ENCODE measurements at places on chromosomes 16 and 17.

- no peak for DNase-seq
Measured at GRCh38 chr17:54368906-54369305, 531.7 kb upstream of the TOM1L1 start.

DNA sequence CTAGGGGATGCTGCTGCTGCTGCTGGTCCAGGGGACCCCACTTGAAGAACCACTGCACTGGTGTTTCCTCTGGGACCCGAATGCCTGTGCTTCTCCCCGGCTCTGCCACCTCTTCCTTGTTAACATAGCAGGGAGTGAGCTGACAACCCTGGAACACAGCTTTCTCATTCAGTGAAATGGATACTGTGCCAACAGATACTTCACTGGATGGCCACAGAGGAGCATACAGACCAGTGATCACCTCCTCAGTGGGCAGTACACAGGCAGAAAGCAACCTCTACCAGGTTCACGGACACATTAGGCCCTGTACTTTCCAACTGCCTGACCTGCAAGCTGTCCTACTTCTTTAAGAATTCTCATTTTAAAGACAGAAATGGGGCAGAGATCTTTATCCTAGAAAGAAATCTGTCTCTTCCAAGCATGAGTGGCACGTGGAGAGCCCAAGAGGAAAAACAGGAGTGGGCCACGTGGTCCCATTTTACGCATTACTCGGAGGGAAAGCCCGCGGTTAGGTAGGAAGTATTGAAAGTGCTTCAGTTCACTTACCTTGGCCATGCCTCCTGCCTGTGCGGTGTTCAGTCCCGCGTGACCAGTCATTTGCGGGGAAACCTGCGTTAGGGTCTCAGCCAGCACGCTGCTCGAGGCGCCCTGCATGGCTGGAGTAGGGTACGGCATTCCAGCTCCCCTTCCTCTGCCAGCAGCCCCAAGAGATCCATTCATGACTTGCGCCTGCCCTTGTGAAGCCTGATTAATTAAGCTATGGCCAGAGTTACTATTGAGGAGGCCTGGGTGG lies 30.6 kb downstream of the CREBBP start:
- DNase-seq, result no peak

GRCh38 chr17:40327244-40327729 lies 18.3 kb downstream of the RARA start:
- no peak for DNase-seq

DNA sequence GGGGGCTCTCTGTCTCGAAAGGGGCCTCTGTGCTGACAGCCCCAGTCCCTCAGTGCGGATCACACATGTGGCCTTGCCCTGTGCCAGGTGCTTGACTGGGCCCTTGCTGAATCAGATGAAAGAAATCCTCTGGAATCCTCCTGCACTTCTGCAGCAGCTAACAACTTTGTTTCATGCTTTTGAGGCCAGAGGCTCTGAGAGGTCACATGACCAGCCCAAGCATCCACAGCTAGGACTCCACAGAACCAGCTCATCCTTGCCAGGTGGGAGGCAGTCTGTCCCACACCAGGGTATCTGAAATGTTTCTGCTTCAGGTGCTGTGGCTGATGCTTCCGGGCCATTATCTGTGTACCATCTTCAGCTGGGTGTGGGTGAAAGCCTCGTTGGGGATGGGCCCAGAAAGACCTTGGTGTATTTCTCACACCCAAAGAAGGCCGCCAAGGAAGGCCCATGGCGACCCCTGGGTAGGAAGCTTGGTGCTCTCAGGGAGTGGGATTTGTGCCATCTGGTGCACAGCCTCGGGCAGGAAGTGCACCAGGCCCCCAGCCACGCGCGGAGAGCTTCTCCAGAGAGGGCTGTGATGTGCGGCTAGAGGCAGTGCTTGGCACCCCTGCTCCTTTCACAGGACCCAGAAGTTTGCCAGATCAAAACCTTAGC lies 143.8 kb downstream of the CLEC16A start:
- DNase-seq, result no peak

DNA sequence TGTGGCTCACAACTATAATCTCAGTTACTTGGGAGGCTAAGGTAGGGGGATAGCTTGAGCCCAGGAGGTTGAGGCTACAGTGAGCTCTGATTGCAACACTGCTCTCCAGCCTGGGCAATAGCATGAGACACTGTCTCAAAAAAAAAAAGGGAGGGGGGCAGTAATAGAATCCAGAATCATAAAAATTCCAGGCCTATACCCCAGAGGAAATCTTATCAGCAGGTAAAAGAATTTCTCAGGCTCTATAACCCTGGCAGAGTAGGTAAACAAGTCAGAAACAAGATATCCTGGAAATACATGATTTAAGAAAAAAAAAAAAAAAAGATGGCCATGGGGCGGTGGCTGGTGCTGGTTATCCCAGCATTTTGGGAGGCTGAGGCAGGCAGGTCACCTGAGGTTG lies 12.9 kb downstream of the SPAG9 start:
- no peak for DNase-seq

DNA sequence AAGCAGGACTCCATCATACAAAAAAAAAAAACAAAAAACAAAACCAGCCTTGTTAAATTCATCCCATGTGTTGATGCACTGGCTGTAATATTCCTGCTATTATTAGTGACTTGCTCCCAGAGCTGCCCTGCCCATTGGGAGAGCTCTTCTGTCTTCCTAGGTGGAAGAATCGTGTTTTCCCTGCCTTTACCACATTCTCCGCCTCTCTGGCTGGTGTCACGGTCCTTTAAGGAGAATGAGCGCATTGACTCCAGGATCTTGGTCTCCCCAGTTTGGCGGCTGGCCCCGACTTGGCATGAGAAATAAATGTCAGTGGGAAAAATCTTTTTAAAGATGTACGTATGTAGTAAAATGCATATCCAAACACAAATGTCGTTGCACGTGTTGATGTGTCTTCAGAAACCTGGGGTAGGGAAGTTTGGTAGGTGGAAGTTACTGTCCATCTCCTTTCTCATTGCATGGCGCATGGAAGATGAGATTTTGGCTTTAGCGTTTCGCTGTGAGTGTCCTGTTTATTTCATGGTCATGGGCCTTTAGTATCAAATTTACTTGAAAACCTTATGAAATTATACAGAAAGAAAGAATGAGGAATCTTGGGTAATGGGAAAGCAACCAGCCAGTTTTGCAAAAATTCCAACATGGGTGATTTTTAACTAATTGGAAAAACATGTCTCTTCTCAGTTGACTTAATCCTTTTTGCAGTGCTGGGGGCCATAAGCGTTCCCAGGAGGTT lies 15.5 kb downstream of the RMI2 start:
- no peak for DNase-seq

GRCh38 chr17:39705786-39706348 lies 6.0 kb downstream of the ERBB2 start:
- peak; percentile 86 for DNase-seq

DNA sequence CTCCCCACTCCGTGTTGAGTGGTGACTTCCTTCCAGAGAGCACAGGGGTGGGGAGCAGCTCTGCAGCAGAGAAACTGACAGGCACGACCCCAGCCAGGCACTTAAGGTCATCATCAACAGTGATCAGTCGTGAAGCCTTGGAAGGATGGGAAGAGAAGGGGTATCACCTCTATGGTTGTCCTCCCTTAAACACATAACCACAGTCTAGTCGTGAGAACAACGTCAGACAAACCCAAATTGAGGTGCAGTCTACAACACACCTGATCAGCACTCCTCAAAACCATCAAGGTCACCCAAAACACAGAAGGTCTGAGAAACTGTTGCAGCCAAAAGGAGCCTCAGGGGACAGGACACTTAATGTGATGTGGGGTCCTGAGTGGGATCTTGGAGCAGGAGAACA lies 68.3 kb downstream of the MPRIP start:
- DNase-seq, result no peak

GRCh38 chr17:3027786-3028532 lies 35.4 kb downstream of the OR1D5 start:
- DNase-seq, result no peak

GRCh38 chr16:26731729-26732128 lies 335.0 kb upstream of the C16orf82 start:
- DNase-seq, result no peak

GRCh38 chr16:53865494-53865863 lies 161.5 kb downstream of the FTO start:
- no peak for DNase-seq

DNA sequence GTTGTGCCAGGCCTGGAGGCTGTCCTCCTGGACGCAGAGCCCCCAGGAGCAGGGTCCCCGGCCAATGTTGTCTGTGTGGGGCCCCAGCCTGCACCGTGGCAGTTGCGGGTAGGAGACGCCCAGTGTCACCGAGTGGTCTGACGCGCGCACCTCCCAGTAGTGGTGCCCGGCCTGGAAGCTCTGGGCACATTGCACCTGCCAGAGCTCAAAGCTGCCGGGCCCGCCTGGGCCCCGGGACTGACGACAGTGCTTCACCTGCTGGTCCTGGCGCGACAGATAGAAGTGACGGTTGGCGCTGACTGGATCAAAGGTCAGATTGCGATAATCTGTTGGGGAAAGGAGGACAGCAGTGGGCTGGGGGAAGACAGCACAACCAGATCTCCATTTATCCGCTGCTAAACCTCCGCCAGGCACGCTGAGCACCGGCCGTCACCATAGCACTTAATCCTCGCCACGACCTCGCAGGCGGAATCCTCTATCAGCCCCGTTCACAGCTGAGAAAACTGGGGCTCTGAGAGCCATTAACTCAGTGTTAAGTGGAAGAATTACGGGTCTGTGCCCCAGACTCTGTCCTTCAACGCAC lies 5.6 kb downstream of the TRIM65 start:
- no peak for DNase-seq

DNA sequence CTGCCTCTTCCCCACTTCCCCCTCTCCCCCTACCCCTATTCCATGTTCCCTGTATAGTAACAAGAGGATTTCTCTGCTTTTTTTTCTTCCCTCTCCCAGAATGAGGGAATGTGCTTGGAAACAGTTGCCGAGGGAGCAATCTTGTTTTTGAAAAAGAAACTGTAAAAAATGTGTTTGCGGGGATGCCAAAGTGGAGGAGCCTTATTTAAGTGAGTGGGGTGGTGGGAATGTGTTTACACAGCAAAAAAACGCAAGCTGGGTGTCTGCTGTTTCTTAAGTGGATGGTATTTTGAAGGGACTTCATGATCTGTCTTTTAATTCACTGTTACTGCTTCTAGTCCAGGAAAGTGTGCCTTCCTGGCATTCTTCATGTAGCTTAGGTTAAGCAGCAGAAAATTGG lies 254.4 kb downstream of the SHISA9 start:
- DNase-seq, result no peak

GRCh38 chr17:33492731-33493265 lies 199.7 kb upstream of the ASIC2 start:
- DNase-seq, result no peak

GRCh38 chr16:354971-355461 lies 2.5 kb upstream of the AXIN1 start:
- no peak for DNase-seq

DNA sequence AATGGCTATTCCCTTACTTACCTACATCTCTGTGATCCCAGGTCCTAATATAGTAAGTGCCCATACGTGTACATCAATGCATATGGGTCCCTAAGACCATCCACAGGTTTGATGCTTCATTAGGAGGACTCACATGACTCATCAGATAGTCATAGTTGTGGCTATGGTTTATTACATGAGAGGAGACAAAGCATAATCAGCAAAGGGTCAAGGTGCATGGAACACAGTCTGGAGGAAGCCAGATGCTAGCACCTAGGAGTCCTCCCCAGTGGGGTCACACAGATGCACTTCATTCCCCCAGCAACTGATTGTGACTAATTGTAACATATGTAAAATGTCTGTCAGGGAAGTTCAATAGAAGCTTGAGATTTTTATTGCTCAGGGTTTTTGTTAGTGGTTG lies 42.8 kb downstream of the PHKB start:
- DNase-seq, result no peak

- no peak for DNase-seq
Measured at GRCh38 chr17:74219576-74220133, 6.3 kb downstream of the TTYH2 start.

GRCh38 chr17:50935221-50935995 lies 69.3 kb upstream of the TOB1 start:
- DNase-seq, result no peak

DNA sequence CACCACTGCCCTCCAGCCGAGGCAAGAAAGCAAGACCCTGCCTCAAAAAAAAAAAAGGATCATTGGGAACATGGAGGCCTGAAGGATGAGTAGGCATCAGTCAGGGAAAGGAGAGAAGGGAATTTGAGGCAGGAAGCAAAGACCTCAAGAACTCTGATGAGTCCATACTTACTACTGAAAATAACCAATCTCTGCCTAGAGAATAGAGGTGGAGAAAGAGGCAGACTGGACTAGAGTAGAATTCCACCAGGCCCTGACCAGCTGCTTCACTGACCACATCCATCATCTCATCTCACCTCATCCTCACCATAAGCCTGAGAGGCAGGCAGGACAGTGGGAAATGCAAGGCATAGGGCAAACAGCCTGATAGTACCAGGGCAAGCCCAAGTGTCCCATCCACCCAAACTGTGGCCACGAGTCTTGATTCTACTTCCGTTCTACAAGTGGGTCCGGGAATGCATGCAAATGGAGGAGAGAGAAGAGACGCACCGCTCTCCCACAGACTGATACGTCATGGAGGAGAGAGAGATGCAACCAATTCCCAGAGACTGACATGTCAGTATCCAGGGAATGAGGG lies 17.1 kb downstream of the ANKRD11 start:
- DNase-seq, result no peak

DNA sequence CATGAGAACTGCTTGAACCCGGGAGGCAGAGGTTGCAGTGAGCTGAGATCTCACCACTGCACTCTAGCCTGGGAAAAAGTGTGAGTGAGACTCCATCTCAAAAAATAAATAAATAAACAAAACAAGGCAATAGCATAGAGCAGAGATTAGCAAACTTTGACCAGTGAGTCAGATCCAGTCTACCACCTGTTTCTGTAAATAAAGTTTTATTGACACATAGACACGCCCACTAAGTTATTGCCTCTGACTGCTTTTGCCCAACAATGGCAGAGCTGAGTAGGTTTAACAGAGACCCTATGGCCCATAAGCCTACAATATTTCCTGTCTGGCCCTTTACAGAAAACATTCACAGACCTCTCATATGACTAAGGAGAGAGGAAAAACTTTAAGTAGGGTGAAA lies 44.3 kb downstream of the XYLT1 start:
- DNase-seq, result no peak

GRCh38 chr17:1995907-1996799 lies 29.0 kb downstream of the RTN4RL1 start:
- DNase-seq, result no peak

GRCh38 chr17:34371405-34372100 lies 8.5 kb upstream of the CCL1 start:
- DNase-seq, result no peak

GRCh38 chr17:48143629-48144028 lies 36.1 kb downstream of the SNX11 start:
- peak; percentile 52 for DNase-seq

GRCh38 chr16:24070851-24071250 lies 185.3 kb upstream of the CACNG3 start:
- DNase-seq, result no peak

GRCh38 chr17:5683241-5683640 lies 98.9 kb upstream of the NLRP1 start:
- no peak for DNase-seq

GRCh38 chr17:6461792-6462524 lies 17.7 kb downstream of the PIMREG start:
- DNase-seq, result no peak
